Effector memory CD4-positive, alpha-beta T cell (primary cell): ENCODE measurements at places on chromosomes 12 and 14.

DNA sequence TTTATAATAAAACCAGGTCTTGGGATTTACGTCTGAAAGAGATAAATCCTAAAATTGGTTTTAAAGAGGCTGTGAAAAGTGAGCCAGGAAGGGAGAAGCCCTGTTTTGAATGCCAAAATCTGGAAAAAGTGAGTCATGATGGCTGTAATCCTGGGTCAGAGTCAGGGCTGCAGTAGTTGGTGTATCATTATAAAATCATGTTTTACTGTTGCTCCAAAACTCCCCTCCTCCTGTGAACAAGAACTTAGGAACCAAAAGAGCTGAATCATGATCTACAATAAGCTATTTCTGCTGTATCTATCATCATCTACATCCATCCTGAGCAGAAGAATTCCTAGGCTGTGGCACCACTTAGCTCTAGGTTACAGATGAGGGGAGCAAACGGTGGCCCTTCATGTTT, 79.3 kb downstream of the LMO3 start:
- H3K27ac ChIP-seq, result no peak overlapping the region
- H3K36me3 ChIP-seq, result no peaks in the 10 kb centered on the region
- no peaks in the 10 kb centered on the region for H3K4me1 ChIP-seq
- DNase-seq, result no peak
- H3K27me3 ChIP-seq, result no peaks in the 10 kb centered on the region

DNA sequence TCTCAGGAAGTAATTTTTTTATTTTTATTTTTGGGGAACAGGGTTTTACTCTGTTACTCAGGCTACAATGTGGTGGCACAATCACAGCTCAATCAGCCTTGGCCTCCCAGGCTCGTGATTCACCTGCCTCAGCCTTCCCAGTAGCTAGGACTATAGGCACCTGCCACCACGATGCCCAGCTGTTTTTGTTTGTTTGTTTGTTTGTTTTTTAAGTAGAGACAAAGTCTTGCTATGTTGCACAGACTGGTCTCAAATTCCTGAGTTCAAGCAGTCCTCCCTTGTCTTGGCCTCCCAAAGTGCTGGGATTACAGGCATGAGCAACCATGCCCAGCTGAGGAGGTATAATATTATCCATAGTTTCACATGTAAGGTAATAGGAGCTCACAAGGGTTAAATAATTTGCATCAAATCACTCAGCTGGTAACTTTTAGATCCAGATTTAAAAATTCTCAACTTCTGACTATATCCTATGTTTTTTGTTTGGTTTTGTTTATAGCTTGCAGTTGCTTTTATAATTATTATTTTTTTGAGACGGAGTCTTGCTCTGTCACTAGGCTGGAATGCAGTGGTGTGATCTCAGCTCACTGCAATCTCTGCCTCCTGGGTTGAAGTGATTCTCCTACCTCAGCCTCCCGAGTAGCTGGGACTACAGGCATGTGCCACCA, 629.3 kb downstream of the DIO2 start:
- H3K4me1 ChIP-seq, result no peaks in the 10 kb centered on the region
- DNase-seq, result no peak
- no peaks in the 10 kb centered on the region for H3K27me3 ChIP-seq

GRCh38 chr12:61161961-61162360, 1098.2 kb upstream of the USP15 start:
- H3K4me3 ChIP-seq, result no peak overlapping the region
- H3K27me3 ChIP-seq, result no peaks in the 10 kb centered on the region
- H3K36me3 ChIP-seq, result no peaks in the 10 kb centered on the region

- no peaks in the 10 kb centered on the region for H3K27me3 ChIP-seq
- DNase-seq, result no peak
- no peak overlapping the region for H3K27ac ChIP-seq
- no peak overlapping the region for H3K4me3 ChIP-seq
- no peaks in the 10 kb centered on the region for H3K36me3 ChIP-seq
- no peaks in the 10 kb centered on the region for H3K4me1 ChIP-seq
Measured at GRCh38 chr12:40262657-40263056, 37.9 kb downstream of the LRRK2 start.

DNA sequence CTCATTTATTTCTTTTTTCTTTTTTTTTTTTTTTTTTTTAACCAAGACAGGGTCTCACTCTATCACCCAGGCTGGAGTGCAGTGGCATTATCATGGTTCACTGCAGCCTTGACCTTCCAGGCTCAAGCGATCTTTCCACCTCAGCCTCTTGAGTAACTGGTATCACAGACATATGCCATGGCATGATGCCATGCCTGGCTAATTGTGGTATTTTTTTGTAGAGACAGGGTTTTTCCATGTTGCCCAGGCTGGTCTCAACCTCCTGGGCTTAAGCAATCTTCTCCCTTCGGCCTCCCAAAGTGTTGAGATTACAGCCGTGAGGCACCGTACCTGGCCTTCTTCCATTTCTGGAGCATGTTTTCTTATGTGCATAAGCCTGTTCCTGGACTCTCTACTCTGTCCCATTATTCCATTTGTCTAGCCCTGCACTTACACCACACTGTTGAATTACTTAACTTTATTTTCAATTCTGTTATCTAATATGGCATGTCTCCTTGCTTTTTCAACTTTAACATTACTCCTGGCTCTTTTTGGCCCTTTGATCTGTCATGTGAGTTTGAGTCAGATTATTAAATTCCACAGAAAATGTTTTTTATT, 47.9 kb upstream of the PTGDR start:
- H3K27ac ChIP-seq, result no peak overlapping the region
- H3K4me3 ChIP-seq, result no peak overlapping the region
- peaks cover 5% of the 10 kb centered on the region for H3K4me1 ChIP-seq
- no peaks in the 10 kb centered on the region for H3K27me3 ChIP-seq
- DNase-seq, result no peak

- no peaks in the 10 kb centered on the region for H3K4me1 ChIP-seq
- no peaks in the 10 kb centered on the region for H3K27me3 ChIP-seq
- DNase-seq, result no peak
- no peak overlapping the region for H3K4me3 ChIP-seq
- H3K27ac ChIP-seq, result no peak overlapping the region
Measured at GRCh38 chr12:16530268-16530850, 75.6 kb downstream of the LMO3 start.

DNA sequence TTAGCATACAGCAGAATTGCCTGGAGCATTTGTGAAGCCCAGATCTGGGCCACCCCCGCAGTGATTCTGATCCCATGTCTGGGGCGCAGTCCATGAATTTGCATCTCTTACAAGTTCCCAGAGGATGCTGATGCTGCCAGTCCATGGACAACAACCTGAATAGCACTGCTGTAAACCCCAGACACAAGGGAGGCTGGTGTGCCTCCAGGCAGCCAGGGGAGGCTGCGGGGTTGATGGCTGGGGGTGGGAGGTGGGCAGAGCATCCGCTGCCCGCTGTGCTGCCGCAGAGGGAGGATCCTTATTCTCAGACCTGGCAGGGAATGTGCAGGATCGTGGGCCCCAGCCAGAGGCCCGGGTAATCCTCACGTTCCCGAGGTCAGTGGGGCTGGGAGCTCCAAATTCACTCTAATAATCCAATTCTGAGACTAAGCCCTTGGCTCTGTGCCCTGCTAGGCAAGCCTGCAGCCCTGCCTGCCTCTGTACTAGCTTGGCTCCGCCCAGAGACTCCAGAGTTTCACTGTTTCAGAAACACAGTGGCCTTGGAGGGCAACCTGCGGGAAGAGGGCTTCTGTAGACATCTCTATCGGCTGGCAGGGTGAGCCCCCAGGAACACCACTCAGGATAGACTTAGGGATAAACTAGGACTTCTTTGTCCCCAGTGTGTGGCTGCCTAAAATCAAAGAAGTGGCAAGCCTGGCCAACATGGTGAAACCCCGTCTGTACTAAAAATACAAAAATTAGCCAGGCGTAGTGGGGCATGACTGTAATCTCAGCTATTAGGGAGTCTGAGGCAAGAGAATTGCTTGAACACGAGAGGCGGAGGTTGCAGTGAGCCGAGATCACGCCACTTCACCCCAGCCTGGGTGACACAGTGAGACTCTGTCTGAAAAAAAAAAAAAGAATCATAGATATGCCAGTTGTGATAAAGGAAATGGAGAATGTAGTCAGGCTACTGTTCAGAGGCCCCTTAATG, 17.8 kb upstream of the MLEC start:
- DNase-seq, result no peak
- H3K27ac ChIP-seq, result no peak overlapping the region

- peak overlapping the region; percentile 43 for H3K4me3 ChIP-seq
- no peak overlapping the region for H3K27ac ChIP-seq
- peaks cover 19% of the 10 kb centered on the region for H3K4me1 ChIP-seq
- DNase-seq, result no peak
- peaks cover 17% of the 10 kb centered on the region for H3K27me3 ChIP-seq
- H3K36me3 ChIP-seq, result no peaks in the 10 kb centered on the region
Measured at GRCh38 chr14:102929241-102930137, 7.0 kb downstream of the AMN start.

- peak overlapping the region; percentile 91 for H3K27ac ChIP-seq
- peaks cover 35% of the 10 kb centered on the region for H3K36me3 ChIP-seq
- H3K4me1 ChIP-seq, result peaks cover 29% of the 10 kb centered on the region
- DNase-seq, result peak; percentile 42
- peak overlapping the region; percentile 98 for H3K4me3 ChIP-seq
- no peaks in the 10 kb centered on the region for H3K27me3 ChIP-seq
Measured at GRCh38 chr12:52007158-52007921, 594 bp downstream of the TAMALIN start.

DNA sequence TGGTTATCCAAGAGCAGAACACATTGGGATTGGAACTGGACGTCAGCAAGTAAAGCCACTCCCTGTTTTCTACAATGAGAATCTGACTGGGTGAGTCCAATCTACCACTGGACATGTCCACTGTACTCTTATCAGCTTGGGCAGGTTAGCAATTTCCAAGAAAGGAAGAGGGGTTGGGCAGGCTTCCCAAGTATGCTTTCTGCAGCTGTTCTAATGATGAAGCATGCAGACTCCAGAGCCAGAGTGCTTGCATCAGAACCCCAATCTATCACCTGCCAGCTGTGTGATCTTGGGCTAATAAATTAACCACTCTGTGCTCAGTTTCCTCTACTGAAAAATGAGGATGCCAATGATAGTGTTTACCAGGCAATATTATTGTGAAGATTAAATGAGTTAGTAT, 92.0 kb downstream of the EMP1 start:
- no peak for DNase-seq
- no peaks in the 10 kb centered on the region for H3K27me3 ChIP-seq
- no peak overlapping the region for H3K27ac ChIP-seq
- H3K4me3 ChIP-seq, result no peak overlapping the region
- no peaks in the 10 kb centered on the region for H3K4me1 ChIP-seq

- H3K27me3 ChIP-seq, result peaks cover 6% of the 10 kb centered on the region
- no peak overlapping the region for H3K27ac ChIP-seq
- no peaks in the 10 kb centered on the region for H3K4me1 ChIP-seq
- DNase-seq, result no peak
Measured at GRCh38 chr14:77154421-77154820, 12.8 kb upstream of the ZDHHC22 start.
